ENCODE measurements at places on chromosomes 6 and 20.

- no peak for DNase-seq
These were observed 20.3 kb downstream of the OR2B6 start for GRCh38 chr6:27977387-27977786.

DNA sequence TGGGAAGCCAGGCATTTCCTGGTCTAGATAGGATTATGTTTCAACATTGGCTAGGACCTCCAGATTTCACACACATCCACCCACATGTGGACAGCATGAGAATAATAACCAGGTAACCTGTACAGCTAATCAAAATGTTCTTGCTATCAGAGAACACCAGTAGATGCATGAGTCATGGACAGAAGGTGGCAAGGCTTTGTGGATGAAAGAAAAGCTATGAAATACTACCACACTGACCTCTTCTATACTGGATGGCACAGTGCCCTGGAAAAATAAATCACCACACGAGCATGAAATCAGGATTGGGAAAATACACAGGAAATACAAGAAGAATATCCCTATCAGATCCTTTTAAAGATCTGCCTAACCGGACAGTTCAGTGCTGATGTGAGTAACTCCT lies 113.0 kb downstream of the GMDS start:
- no peak for DNase-seq

GRCh38 chr6:25389471-25389870 lies 110.3 kb downstream of the CARMIL1 start:
- DNase-seq = no peak

GRCh38 chr6:33209856-33210255 lies 1.6 kb downstream of the RING1 start:
- no peak for DNase-seq

GRCh38 chr6:30200551-30201281 lies 12.5 kb downstream of the TRIM26 start:
- no peak for DNase-seq

DNA sequence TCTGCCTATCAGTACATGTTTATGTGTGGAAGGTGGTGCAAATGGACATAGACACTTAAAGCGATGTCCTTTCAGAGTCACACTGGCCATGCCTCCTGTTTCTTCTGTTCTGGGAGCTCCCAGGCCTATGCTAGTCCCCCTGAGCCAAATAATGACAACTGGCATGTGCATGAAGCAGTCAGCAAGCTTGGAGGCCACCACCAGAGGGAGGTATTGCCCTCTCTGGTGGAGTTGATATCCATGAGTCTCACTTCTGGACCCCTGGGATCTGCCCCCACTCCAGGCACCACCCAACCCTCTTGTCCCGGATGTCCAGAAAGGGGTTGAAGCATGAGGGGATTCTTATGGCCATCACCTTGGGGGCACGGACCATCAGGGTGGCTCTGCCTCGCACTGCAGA lies 172.2 kb downstream of the AIG1 start:
- DNase-seq = no peak

- no peak for DNase-seq
These were observed 46.1 kb downstream of the SYNJ2 start for GRCh38 chr6:158027590-158028285.

DNA sequence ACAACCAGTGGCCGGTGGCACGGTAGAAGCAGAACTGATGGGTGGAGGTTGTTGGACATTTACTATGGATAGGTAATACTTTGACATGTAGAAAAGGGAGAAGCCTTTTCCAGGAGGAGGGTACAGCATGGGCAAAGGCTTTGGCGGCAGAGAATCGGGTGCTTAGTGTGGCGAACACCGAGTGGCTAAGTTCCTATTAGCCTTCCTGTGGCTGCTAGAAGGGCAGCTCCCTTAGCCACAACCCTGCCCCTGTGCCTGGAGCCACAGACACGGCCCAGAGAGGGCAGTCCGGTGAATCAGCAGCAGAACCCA lies 37.9 kb upstream of the TGM2 start:
- no peak for DNase-seq

GRCh38 chr6:33732817-33733708 lies 13.6 kb downstream of the IP6K3 start:
- no peak for DNase-seq

DNA sequence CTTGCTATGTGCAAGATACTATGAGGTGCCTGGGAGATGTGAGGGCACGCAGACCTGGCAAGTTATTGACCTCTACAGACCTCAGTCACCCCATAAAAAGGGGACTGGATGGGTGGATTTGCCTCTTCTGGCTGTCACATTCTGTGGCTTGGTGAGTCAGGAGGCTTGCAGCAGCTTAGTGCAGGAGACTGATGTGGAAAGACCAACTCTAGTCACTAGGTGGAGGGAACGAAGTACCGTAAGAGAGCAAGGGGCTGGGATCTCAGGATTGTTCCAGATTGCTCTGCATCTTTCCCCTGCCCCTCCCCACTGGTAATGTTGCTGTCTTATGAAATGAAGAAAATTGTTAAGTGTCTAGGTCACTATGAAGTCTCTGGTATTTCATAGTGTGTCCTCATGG lies 3.3 kb downstream of the MAPRE1 start:
- no peak for DNase-seq

- DNase-seq = no peak
These were observed 78.1 kb upstream of the KIF25 start for GRCh38 chr6:167919349-167919748.

- DNase-seq = no peak
These were observed 14.9 kb upstream of the SEMG1 start for GRCh38 chr20:45191926-45192325.

DNA sequence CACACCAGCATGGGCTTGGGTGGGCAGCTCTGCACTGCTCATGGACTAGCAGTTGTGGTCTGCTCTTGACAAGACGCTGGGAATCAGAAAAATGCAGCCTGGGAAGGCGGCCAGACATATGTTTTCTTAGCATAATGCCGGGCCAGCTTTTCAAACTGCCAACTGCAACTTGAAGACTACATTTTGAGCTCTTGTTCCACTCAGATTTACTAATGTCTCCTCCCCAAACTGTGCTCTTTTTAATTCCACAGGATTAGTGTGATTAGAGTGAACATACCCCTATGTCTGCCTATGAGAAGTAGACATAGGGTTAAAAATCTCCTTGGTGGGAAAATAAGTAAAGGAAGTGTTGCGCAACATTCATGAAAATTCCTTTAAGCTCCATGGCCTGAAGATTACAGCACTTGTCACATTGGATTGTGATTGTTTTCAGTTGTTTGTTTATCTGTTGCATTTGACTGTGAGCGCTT lies 5.3 kb upstream of the FNDC1 start:
- no peak for DNase-seq

DNA sequence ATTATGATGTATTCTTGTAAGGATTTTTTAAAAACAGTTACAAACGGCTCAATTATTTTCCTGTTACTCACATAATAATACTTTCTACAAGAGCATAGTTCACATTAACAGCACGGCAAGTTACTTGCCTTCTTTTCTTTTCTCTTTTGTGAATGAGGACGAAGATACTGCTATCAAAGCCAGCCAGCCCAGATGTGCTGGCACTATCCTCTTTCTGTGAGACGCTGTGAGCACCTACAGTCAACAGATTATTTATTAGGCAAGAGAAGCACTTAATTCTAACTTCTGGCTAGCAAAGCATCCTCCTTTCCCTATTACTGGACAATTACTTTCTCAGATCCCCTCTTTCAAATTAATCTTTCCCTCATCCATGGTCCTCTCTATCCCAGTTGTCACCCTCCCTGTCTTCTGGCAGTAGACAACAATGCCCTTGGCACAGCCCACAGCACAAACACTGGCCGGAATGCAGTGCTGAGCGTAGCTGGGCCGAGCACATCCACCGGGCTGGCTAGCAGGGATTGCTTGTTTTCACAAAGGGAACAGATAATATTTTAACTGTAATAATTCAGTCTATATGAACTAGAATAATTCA lies 262.1 kb downstream of the FOXC1 start:
- no peak for DNase-seq

DNA sequence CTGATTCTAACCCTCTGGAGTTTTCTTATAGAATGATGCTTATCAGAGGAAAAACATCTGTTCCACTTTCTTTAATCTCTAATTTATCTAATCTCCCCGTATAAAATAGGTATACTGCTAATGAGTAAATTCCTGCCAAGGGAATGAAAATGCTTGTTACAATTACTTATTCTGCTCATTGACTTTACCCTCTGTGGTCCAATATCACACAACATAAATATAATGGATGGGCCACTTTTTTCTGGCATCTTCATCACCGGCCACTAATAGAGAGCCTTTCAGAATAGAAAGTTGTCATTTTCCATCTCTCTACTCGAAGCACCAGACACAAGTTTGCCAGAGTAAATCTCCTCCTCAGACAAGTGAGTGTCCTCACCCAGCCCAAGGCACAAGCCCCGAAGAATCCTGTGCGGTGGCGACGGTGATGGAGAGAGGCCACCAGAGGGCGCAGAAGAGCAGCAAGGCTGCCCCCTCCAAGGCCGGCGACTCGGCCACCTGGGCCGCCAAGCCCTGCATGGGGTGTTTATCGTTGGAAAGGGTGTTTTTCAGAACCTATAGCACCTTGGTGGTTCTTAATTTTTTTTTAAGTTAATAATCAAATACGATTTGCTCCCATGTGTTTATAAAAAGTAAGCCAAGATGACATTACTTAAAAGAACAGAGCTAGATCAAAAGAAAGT lies 212.9 kb upstream of the ARID1B start:
- DNase-seq = peak; percentile 53

GRCh38 chr6:132768051-132768517 lies 10.4 kb upstream of the VNN2 start:
- no peak for DNase-seq

DNA sequence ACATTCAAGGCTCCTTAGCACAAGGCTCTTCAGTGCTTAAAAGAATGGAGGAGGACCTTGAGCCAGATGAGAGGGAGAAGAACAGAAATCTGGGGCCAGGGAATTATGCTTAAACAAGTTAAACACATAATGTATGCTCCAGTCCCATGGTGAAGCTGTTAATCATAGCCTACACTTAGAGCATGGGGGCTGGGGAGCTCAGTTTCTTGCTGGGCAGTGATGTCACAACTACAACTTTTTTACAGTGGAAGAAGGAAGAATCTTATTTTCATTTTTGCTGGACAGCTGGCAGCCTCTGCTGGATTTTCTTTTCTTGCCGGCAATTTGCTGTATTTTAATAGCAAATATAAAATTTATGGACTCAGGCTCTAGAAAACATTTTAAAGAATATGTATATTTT lies 432.5 kb downstream of the CD109 start:
- DNase-seq = no peak

GRCh38 chr6:142462260-142462659 lies 160.5 kb downstream of the ADGRG6 start:
- no peak for DNase-seq

- no peak for DNase-seq
These were observed 45.9 kb downstream of the PLAGL1 start for GRCh38 chr6:143961886-143962878.

GRCh38 chr20:59788196-59788735 lies 145.2 kb downstream of the SYCP2 start:
- no peak for DNase-seq

DNA sequence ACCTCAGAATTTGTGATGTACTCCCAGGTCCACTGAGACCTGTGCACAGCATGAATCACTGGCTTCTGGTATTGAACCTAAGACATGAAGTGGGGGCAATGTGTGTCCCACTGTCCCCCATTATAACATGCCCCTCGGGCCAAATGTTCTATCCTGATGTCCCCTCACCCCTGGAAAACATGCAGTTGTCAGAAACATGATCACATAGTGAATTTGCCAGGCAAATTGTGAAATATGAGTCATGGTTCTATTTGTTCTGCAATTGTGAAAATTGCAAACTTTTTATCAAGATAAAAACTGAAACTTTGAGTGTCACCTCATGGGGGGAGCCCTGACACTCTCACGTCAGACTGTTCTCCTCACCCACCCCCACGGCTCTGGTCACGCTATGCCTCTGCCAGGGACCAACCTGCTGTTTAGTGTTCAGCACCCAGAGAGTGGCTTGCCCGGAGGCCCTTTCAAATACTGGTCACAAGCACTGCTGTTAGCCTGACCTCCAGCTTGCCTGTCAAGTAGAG lies 305.3 kb downstream of the CLIC5 start:
- DNase-seq = no peak

GRCh38 chr6:71393471-71393870 lies 104.9 kb downstream of the OGFRL1 start:
- no peak for DNase-seq

- peak; percentile 20 for DNase-seq
These were observed 43.3 kb downstream of the SLC2A10 start for GRCh38 chr20:46752728-46753127.

- DNase-seq = no peak
These were observed 28.7 kb downstream of the ANKEF1 start for GRCh38 chr20:10063482-10063881.

DNA sequence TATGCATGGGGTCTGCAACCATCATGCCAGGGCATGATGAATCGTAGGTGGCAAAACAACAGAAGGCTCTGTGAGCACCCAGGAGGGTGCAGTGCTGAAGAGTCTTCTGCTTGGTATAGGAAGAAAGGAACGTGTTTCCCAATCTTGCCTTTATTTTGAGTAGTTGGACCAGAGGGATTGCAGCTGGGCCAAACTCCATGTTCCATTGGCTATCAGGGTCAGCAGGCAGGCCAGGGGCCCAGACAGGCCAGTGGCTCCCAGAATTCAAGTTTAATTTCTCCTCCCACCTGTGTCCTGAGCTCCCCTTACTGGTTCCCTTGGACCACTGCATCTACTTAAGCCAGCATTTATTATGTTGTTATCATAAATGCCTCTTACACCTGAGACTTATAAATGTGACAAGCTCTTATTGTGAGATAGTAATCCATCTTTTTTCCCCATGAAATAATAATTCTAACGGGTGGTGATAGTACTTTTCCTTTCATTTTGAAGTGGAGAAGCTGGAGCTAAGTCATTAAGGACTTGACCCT lies 918 bp upstream of the TRIM38 start:
- no peak for DNase-seq

- no peak for DNase-seq
These were observed 200.8 kb downstream of the TFAP2C start for GRCh38 chr20:56829788-56830385.

GRCh38 chr6:91580635-91581034 lies 993.8 kb upstream of the MAP3K7 start:
- DNase-seq = no peak
